NCI-H1694 (cell line): ENCODE measurements at places on chromosomes 12 and 14.

DNA sequence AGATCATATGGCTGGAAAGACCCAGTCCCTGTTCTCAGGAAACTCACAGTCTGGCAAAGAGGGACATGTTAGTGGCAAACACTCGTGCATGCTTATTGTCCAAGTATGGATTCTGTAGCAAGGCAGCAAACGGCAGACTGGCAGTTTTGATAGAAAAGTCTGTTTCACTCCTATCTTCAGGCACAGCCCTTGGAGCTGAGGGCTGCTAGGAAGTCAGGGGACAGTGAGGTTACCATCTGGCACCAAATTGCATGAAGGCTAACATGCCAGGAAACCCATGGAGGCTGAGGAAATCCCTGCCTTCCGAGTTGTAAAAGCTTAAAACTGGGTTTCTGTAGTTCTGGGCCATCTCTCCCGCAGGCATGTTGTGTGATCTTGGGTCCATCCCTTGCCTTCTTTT, 32.9 kb downstream of the CALM1 start:
- DNase-seq: peak; percentile 64

DNA sequence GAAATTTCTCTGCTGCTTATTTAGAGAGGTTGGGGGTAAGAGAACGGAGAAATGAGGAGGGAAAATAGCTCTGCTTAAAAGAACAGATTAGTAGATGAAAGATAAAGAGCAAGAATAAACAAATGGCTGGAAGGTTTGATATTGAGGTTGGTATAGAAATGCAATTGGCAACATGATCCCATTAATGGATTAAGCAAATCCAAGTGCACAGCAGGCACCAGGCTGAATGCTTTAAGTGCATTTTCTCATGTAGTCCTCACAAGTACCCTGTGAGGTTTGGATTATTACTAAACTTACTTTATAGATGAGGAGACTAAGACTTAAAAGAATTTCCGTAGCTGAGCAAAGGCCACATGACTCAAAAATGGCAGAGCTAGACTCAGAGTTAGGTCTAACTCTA, 76.9 kb upstream of the ATF1 start:
- DNase-seq: no peak

- no peak for DNase-seq
Observed at GRCh38 chr14:85313560-85314207, 216.3 kb upstream of the FLRT2 start.

DNA sequence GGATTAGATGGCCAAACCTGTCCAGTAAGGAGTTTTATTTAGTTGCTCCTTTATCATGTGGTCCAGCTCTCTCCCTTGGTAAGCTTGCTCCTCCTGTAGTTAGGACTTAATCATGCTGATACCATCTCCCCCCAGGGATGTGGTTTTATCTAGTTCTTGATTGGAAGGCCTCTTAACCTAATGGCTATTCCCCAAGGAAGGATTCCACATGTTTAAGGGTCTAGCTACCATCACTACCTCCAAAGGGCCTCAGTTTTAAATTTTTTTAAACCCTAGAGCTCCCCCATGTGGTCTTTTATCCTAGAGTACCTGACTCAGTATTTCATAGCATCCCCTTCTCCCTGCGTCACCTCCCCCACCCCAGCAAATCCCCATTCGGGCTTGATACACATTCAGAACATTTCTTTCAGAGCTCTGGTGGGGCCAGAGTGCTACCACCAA, 22.5 kb downstream of the MAP3K12 start:
- peak; percentile 36 for DNase-seq

GRCh38 chr12:73863546-73863945, 674.1 kb upstream of the ATXN7L3B start:
- no peak for DNase-seq

DNA sequence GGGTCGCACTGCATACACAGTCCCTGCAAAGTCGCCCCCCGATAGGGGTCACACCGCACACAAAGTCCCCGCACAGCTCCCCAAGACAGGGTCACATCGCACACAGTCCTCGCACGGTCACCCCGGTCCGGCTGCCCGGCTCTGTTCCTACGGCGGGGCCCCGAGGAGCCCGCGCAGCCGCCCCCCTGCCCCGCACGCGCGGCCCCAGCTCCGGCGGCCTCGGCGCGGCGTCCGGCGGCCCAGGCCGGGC, 300 bp downstream of the SSH1 start:
- DNase-seq: no peak

DNA sequence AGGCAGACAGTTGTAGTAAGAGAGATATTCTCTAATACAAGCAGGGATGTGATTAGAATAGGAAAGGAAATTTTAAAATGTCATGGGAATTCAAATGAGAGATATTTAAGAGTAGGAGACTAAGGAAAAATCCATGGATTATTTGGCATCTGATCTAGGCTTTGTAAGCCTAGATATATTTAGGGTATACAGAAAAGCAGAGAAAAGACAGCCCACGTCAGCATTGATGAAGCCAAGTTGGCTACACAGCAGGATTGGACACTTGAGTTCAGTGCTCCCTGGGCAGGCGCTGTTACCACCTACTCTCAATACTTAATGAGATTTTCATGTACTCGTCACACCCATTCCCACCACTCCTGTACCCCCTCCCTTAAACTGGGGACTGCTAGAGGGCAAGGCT, 1.7 kb upstream of the KCNJ8 start:
- DNase-seq: no peak

DNA sequence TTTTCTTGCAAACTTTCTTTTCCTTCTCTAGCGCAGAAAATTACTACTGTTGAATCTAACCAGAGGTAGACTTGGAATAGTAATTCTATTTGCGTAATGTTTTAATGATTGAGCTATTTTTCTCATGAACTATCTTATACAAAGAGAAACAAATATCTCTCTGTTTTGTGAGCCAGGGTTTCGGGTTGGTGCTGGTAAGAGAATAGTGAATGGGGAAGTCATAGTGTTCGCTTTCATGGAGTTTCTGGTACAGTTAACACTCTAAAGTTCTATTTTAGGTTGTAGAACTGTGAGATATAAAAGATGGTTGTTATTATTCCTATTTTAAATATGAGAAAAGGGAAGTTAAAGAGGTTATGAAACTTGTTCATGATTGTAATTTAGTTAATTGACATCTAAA, 6.6 kb downstream of the CLEC1B start:
- DNase-seq: no peak

- DNase-seq: no peak
Observed at GRCh38 chr12:47711448-47711847, 5.6 kb upstream of the RPAP3 start.

DNA sequence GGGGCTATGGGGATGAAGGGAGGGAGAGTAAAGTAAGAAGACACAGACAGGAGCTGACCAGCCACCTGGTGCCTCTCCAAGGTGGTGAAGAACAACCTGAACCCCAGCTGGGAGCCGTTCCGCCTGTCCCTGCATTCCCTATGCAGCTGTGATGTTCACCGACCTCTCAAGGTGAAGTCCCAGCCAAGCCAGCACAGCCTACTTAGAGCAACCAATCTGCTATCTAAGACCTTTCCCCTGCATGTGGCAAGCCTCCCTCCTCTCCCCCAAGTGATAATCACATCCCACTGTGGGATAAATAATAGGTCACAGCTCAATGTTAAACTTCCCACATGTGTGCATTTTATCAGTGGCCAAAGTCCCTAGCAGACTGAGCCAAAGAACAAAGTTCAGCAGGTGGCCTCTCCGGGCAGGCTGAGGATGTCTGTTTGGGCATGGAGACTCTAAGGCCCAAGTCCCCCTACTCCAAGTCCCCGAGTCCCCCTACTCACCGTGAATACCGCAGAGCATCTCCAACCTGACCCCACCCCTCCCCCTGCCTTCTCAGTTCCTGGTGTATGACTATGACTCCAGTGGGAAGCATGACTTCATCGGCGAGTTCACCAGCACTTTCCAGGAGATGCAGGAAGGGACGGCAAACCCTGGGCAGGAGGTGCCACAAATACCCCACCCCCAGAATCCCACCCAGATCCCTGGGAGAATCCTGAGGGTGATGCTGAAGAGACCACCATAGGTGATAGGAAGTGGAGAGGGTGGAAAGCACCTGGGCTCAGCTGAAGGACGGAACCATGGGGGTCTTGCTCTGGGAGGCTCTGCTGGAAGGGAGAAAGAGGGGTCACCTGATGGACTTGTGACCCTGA, 3.5 kb downstream of the CPNE6 start:
- DNase-seq: no peak

DNA sequence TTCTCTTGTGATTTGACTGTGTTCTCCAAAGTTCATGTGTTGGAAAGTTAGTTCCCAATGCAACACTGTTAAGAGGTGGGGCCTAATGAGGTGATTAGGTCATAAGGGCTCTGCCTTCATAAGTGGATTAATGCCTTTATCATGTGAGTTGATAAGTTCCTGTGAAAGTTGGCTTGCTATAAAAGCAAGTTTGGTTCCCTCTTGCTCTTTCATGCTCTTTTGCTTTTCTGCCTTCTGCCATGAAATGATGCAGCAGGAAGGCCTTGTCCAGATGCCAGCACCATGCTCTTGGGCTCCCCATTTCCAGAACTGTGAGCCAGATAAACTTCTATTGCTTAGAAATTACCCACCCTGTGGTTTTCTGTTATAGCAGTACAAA, 41.9 kb downstream of the SLC16A7 start:
- DNase-seq: no peak

DNA sequence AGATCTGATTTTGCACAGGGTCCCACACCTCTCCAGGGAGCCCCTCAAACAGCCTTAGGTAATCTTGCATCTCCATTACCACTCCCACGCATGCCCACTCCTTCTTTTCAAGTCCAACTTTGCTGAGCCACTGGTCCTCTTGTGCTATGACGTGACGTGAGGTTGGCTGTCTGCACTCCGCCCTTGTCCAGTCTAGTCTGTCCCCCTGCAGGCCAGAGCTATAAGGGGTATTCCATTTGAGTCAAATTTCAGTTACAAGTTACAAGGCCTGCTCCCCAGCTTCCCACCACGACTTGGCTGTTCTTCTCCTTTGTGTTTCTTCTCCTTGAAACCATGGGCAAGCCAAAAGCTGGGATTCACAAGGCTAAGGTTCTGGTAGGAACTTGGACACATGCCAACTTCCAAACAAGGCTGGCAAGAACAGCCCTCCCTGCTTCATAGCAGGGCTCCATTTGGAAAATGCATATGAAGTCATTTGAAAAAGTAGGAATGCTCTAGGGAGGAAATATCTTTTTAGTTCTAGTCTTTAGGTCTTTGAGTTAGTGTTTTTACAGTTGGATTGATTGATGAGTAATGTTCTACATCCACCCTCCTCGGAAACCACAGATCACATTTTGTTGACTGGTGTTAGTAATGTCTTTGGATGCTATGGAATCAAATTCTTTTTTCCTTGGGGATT, 49.1 kb downstream of the KCNA1 start:
- no peak for DNase-seq

DNA sequence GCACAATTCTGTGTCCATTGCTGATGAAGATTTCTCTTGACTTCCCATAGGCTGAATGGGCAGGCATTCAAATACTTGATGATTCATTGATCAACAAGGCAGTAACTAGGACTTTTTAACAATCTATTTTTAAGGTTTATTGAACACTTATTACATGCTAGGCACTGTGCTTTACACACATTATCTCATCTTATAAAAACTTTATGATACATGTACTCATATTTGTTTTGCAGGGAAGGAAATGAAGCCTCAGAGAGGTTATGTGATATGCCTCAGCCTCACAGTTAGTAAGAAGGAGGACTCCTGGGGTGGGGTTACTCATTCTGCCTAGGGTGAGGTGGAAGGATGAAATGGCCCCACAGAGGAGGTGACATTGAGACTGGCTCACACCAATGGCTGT, 12.9 kb upstream of the EMP1 start:
- DNase-seq: no peak

DNA sequence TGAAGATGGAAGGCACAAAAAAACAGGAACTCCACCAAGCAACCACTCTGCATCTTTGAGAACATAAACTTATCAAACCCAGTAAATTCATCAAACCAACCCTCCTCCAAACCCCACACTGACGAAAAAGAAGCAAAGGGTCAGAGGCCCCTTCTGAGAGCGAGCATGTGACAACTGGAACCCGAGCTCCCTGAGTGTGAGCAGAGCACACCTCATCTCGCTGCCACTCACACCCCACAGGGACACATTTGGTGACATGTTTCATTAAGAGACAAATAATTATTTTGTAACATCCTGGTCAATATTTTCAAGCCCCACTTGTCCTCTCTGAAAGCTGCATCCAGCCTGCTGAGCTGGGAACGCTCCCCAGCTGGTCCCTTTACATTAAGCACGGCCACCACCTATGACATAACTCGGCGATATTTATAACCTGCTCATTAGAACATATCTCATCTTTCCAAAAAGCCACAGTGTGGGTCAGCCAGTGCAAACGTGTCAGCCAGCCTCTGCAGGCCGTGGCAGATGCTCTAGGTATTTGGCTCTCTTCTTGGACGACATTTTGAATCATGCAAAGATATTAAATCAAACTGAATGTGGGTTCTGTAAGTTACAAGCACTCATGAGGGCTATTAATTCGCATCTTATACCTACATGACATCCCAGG, 120.1 kb downstream of the TTC7B start:
- DNase-seq: no peak

DNA sequence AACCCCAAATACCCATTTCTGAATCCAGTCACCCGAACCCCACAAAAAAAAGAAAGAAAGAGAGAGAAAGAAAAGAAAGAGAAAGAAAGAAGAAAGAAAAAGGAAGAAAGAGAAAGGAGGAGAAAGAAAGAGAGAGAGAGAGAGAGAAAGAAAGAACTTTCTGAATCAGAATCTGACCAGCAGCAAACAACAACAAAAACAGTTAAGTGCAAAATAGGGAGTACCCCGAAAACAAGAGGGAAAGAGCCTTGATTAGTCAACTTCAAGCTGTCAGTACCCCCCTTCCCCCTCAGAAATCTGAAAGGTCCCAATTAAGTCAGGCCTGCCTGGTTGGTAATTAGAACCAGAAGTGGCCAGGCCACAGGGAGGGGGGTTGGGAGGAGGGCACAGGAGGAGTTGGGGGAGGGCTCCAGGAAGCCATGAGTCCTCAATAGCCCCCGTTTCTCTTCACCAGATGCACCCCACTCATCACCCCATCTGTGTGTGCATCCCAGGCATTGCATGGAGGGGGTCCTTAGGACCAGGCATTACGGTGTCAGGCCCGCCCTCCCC, 9.8 kb downstream of the RARG start:
- no peak for DNase-seq

GRCh38 chr14:104431929-104432541, 147.5 kb upstream of the C14orf180 start:
- DNase-seq: no peak

- DNase-seq: no peak
Observed at GRCh38 chr14:55901291-55901690, 216.9 kb upstream of the PELI2 start.

DNA sequence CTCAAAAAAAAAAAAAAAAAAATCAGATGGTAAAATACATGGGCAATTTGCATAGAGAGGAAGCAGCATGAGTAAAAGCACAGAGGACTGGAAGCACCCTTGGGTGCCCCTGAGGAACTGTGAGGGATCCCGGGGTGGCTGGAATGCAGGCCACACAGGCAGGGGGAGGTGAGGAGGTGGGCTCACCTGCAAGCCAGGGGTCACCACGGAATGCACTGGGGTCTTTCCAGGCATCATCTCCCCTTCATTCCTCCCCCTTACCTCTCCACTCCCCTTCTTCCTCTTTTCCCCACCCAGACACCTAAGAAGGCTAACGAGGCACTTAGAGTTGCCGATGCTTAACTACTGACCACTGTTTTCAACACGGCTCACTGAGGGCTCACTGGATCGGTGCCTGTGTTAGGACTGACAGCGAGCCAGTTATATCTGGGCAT, 14.4 kb upstream of the HIP1R start:
- DNase-seq: no peak

- no peak for DNase-seq
Observed at GRCh38 chr12:57762463-57762862, 4.4 kb downstream of the CYP27B1 start.
